ENCODE measurements at places on chromosomes 3 and 15.

DNA sequence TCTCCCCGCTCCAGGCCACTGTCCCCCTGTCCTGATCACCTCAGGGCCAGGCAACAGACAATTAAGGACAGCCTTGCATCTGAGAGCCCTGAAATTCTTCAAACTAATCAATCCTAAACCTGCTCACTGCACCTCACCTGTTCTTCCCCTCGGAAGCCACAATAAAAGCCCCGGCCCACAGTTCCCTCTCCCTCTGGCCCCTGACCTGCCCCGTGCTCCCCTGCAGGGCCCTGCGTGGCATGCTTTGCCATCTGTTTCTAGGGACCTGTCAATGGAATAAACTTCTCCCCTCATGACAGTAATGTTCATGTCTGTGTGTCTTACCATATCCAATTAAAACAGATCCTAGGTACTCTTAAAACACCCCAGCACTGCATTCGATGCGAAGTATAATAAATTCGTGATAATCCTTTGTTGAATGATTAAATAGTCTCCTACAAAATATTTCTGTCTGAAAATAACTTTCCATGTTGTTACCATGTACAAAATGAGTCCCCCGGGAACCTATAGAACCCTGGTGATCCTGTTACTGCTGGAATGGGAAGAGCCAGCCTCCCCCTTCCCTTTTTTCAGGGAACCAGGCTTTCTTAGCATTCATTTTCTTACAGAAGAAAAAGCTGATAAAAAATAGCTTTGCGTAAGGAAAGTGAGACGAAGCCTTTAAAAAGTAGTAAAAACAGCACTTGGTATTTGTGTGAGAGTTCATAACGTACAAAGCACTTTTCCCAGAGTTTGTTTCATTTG, 59.0 kb downstream of the ABTB1 start:
- DNase-seq: no peak

DNA sequence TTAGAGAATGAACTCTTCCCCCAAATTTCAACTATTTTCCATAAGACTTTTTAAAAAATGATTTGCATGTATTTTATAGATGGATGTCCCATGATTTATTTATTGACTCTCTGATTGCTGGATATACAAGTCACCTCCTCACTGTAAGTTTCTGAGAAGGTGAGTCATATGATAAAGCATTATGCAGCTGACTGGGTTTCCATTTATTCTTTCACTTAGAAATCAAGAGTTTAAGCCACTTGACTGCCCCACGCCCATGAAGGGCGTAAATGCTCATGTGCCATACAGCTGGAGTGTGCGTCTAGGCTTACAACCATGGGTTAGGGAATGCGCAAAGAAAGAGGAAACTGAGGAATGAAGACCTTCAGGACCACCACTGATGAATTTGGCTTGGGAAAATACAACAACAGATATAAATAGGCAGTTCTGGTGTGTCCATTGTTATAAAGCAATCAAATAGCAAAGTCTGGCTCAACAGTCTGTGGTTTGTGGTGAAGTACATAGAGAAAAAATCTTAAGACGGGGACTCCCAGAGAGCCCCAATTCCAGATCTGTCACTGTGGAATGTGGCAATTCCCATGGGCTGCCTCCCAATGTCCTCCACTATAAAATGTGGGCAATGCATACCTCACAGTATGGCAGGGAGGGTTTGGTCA, 20.3 kb downstream of the SLCO2A1 start:
- DNase-seq: no peak

DNA sequence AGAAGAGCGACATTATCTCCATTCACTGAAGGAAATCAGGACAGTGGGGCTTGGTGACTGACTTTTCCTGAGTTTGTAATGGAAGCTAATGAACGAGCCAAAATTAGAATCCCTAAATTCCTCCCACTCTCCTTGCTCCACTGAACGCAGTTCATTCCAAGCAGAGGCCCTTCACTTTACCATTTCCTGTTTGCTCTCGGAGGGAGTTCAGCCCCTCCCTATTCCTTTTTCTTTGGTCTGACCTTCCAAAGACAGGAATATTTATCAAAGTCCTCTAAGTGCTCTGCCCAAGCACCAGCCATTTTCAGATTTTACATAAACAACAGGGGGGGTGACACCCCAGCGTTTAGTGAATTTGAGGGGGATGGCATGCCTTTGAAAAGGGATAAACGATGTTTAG, 24.0 kb upstream of the PTPRG start:
- no peak for DNase-seq

- no peak for DNase-seq
Measured at GRCh38 chr3:25474052-25474451, 46.0 kb downstream of the RARB start.

- no peak for DNase-seq
Measured at GRCh38 chr15:62999923-63000561, 42.5 kb upstream of the TPM1 start.

GRCh38 chr15:59887211-59887610, 116.9 kb upstream of the FOXB1 start:
- DNase-seq: no peak

GRCh38 chr3:18422972-18423371, 2.2 kb downstream of the SATB1 start:
- no peak for DNase-seq

- DNase-seq: no peak
Measured at GRCh38 chr3:128319741-128320141, 146.9 kb downstream of the DNAJB8 start.

- no peak for DNase-seq
Measured at GRCh38 chr3:155548195-155548594, 196.7 kb downstream of the PLCH1 start.

GRCh38 chr3:173876476-173876875, 478.9 kb downstream of the NLGN1 start:
- DNase-seq: no peak

DNA sequence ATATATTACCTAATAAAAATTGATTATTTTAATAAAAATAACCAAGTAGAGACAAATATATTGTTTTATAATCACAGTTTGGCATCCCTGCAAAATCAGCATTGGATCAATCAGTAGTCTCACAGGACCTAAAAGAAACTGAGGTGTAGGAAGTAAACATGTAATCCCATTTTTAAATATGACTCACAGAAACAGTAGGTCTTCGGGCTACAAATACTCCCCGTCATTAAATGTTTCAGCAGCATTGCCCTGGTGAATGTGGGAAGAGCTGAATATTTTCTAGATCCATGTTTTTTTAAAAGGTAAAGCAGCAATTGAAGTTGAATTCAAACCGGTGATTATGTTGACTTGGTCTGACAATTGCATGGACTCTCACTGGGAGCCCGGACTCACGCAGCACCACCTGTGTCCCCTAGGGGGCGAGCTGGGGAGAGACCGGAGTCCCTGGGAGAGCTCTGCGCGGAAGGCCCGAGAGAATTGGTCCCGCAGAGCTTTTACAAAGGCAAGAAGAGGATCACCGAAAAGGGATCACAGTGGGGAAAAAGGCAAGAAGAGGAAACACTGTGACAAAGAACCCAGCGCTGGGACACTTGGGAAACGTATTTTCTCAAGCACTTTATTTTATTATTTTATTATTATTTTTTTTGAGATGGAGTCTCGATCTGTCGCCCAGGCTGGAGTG, 17.2 kb upstream of the USP3 start:
- DNase-seq: peak; percentile 83

GRCh38 chr15:88741671-88742070, 61.6 kb upstream of the ACAN start:
- no peak for DNase-seq

DNA sequence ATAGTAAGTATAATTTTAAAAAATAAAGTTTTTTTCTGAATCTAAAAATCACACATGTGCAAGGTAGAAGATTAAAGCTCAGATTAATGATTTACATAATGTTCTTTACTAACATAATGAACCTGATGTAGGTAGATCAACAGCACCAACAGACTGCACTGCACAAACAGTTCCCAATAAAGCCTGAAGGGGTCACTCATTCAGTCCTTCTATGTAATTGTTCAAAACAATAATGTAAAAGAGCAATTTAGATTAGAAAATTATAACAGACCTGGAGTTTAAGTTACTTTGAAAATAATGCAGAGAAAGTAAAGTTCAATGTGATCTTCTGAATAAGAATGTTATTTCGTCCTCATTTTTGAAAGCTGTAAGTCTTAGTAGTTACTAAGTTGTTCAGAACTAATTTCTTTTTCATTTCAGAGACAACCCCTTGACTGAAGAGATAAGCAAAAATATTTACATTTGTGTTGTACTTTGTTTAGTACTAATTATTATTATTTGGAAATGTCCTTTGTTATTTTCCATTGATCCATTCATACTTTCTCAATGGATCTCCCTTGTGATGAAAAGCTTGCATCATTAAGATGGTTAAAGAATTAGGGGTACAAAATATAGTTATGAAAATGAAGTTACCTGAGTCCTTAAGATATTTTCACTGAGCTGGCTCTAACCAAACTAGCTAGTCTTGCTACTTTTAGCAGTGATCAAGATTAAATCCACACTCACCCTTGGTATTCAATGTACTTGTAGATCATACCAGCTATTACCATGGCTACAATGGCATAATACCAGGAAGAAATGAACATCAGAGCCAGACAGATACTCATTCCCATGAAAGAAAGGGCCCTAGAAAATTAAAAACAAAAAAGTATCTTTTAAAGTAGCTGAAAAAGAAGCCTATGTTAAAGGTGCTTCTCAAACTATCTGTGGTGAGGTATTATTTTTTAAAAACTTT, 16.8 kb downstream of the EMC4 start:
- peak; percentile 21 for DNase-seq

DNA sequence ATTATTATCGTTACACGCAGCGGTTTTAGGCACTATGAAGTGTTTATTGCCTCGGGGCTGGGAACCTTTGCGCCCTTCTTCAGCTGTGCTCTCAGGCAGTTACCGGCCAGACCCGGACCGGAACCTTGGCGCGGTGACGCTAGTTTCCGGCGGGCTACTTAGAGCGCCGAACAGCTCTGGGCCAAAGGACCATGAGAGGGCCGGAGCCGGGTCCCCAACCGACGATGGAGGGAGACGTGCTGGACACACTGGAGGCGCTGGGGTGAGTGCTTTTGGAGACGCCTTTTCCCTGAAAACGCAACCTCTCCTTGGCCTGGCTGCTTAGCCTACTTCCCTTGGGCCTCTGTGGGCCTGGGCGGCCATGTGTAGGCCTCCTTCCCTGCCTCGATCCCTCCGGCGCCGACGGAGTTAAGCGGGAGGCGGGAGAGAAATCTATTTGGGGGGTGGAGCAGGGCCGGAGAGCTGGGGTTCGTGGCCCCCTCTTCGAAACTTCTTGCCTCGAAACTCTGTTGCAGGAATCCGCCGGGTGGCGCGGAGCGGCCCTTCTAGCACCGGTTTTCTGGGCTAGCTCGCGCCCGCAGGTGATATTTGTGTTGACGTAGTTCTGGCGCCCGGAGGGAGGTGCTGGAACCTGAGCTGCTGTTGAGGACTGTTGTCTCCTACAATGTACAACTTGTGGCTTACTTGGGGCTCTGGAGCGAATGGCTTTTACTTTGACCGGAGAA, at the start of gene FAM98B:
Gene FAM98B, plus strand, starts transcription at position 157 of the 725 bp plus-strand sequence. Its CDS starts 35 bp downstream, at position 192.
- DNase-seq: peak; percentile 75

DNA sequence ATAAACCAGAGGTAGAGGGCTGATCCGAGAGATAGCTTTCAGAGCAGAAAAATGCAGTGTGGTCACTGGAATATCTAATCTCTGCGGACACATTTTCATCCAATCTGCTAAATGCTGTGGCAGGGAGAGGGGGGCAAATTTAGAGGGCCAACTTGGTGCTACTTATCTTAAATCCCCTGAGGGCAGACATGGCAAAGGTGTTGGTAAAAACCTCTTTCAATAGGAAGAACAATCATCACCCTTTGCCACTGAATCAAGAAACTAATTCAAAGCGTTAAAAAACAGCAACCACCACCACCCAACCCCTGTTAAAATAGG, 152.9 kb downstream of the MECOM start:
- no peak for DNase-seq

GRCh38 chr3:5058471-5058951, 63.6 kb upstream of the ARL8B start:
- DNase-seq: no peak

DNA sequence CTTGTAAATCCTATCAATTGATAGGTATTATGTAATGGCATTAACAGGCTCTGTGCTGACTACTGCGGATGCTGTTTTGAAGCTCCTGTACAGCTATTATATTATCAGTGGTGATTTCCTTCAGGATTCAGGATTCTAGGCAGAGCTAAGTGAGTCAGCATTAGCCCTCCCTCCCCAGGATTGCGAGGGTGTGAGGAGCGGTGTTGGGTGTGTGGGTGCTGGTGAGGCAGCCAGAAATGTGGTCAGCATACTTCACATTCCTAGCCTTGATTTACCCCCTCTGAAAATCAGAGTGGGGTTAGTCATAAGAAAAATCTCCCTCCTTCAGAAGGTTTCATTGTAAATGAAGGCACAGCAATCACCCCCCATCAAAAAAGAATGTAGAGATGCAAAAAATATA, 72.5 kb downstream of the SNTN start:
- DNase-seq: no peak

DNA sequence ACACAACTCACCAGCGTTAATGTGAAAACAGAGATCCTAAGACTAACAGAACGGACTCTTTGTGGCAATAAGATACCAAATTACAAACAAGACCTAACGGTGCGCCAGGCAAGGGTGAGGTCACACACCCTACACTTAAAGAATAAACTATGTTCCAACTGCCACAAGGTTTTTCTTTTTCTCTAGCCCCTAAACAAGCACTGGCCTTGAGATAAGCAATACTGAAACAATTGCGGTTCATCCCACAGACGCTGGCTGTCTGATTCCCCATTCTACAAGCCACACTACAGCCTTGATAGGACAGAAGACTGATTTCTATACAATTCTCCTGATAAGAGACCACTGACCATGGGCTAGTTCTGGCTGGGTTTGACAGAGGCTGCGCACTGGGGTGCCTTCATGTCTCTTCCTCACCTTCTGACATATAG, 20.5 kb upstream of the LIMD1 start:
- no peak for DNase-seq

DNA sequence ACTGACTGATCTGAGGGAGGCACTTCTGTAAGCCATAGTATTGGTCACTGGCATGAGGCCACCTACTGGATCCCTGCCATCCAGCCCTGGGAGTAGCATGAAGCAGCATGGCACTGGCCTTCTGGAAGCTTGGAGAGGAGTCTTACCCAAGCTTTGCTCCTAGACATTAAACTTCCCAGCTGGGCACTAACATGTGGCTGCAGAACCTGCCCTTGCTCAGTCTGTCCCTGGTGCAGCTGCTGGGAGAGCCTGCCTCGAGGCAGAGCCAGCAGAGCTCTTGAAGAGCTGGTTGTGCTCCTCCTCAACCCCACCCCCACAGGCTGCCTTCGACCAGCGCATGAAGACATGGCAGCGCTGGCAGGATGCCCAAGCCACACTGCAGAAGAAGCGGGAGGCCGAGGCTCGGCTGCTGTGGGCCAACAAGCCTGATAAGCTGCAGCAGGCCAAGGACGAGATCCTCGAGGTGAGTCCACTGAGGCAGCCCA, 17.1 kb upstream of the SNX22 start:
- DNase-seq: no peak

DNA sequence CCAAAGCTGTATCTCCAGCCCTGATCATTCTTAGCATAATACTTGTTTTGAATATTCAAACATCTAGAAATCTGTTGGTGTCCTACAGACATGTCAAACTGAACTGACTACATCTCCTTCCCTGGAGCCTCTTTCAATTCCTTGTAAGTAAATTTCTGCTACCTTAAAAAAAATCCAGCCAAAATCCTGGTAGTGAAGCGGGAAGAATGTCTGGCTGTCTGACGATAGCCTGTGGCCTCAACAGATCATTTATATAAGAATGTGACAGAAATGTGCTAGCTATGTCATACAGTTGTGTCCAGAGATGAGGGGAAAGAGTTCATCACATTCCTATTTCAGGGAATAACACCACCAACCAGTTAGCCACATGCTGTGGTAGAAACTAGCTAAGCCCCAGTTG, 18.6 kb upstream of the TM6SF1 start:
- no peak for DNase-seq
